ENCODE measurements at places on chromosomes 13 and 19. TPM values are rescaled to one million over a fixed set of nuclear protein-coding genes. Genes with fewer than 3 reads are reported as not detected.

GRCh38 chr13:23506071-23506806, 64.0 kb upstream of the TNFRSF19 start:
- no peak for DNase-seq

DNA sequence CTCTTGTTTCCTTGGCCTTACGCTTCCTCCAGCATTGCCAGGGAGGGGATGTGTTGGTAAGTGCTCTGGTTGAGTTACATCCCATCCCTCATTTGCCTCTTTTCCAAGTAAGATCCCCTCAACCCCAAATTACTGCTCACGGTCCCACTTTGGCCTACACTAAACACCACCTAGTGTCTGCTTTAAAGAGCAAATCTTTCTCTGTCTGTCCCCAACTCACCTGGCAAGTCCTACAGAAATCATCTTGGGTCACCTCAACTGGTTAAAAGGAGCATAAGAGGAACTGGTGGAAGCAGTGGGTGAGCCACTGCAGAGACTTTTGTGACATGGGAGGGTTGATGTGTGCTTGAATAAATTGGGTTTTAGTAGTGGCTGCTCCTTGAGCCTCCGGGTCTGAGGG, 55.2 kb upstream of the SERPINE3 start:
- DNase-seq = no peak

GRCh38 chr19:50377051-50377461, 799 bp downstream of the NR1H2 start:
- peak; percentile 84 for DNase-seq

The ZNF571 gene
- total RNA-seq = 0.47 TPM
